ENCODE measurements at places on chromosomes 2 and 18.

- DNase-seq: no peak
These were observed 29.8 kb downstream of the COBLL1 start for GRCh38 chr2:164811819-164812218.

- no peak for DNase-seq
These were observed 28.0 kb upstream of the DDX18 start for GRCh38 chr2:117786520-117786919.

GRCh38 chr2:106638043-106638442 lies 150.9 kb downstream of the CD8B2 start:
- peak; percentile 27 for DNase-seq

DNA sequence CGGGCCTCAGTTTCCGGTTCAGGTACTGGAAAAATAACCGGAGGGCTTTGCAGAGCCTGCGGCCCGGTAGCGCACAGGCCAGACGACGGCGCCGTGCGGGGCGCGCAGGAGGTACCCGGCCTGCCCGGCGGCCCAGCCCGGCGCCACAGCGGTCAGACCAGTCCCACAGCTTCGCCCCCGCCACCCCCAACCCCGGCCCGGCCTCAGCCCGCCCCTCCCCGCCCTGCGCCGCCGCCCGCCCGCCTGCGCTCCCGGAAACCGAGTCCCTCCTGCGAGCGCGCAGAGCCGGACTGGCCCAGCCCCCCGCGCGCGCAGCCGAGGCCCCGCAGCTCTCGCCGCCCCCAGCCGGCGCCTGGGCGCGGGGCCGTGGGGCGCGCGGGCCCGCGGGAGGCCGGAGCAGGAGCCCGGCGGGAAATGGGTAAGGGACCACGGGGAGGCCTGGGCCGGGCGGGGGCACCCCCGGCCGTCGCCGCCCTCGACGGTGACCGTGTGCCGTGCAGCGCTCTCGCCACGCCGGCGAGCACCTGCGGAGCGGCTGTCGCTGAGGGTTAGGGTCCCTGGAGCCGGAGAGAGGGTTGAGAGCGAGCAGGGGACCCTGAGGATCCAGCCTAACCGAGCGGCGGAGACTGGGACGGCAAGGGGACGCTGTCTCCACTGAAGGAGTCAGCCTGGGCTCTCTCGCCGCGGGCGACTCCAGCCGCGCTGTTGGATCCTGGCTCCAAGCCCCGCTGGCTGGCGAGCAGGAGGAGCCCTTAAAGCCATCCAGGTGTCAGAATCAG lies 16.5 kb upstream of the PSD4 start:
- DNase-seq: peak; percentile 68

- DNase-seq: peak; percentile 51
These were observed 415.3 kb downstream of the HRH4 start for GRCh38 chr18:24875777-24876176.

- DNase-seq: no peak
These were observed 117.1 kb downstream of the ZFP36L2 start for GRCh38 chr2:43109261-43109743.

- DNase-seq: peak; percentile 87
These were observed 147.1 kb upstream of the FHL2 start for GRCh38 chr2:105545730-105546627.

GRCh38 chr2:42757981-42758740 lies 5.8 kb downstream of the OXER1 start:
- DNase-seq: no peak

- DNase-seq: no peak
These were observed 29.2 kb downstream of the KCNG3 start for GRCh38 chr2:42464631-42465030.

DNA sequence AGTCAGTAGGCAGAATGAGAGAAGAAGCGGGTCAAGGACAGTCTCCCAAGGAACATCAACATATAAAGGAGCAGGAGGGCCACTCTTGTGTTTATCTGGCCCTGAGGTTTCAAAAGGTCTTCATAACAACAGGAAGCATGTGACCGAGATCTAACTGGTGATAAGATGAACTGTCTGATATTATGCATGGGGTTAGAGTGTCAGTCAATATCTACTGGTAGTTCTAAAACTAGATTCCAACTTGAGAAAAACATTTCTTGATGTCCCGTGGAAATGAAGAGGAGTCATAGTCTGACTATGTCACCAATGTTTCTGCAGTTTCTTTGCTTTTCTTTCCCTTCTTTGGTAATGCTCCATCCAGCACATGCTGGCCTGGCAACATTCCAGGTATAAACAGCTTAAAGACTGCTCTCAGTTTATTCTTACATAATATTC lies 77.5 kb upstream of the ITPRID2 start:
- peak; percentile 15 for DNase-seq

DNA sequence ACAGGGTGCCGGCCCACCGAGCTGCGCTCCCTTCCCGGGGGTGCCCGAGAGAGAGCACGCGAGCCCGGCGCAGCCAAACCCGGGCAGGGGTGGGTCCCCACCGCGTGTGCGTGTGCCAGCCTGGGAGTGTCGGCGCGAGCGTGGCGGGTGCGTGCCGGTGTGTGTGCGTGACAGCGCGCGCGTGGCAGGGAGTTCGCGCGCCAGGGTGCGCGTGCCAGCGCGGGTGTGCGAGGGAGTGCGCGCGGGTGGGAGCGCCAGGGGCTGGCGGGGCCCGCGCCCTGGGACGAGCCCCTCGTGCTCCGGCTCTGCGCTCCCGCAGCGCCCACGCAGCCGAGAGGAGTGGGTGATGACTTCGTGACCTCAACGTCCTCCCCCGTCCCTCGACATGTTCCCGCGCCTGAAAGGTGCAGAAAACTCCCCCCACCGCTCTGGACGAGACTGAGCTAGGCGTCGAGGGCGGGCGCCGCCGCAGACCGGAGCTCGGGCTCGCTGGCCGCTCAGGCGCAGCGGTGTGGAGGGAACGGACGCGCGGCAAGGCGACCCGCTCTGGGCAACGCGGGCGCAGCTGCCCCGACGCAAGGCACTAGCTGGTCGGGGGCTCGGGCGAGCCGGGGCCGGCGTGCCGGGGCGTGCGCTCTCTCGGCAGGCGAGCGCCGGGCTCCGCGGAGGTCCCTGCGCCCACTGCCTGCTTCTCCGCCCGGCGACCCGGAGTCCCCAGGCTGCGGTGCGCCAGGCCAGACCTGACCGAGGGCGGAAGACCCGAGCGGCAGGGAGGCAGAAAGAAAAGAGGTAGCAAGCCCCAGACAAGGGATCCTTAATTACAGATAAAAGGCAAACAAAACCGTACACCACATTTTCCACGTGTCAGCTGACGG lies 582.8 kb downstream of the ZEB2 start:
- peak; percentile 60 for DNase-seq

- peak; percentile 81 for DNase-seq
These were observed 229.1 kb upstream of the FN1 start for GRCh38 chr2:215664847-215665525.

- no peak for DNase-seq
These were observed 87.5 kb downstream of the AAK1 start for GRCh38 chr2:69556008-69556407.

DNA sequence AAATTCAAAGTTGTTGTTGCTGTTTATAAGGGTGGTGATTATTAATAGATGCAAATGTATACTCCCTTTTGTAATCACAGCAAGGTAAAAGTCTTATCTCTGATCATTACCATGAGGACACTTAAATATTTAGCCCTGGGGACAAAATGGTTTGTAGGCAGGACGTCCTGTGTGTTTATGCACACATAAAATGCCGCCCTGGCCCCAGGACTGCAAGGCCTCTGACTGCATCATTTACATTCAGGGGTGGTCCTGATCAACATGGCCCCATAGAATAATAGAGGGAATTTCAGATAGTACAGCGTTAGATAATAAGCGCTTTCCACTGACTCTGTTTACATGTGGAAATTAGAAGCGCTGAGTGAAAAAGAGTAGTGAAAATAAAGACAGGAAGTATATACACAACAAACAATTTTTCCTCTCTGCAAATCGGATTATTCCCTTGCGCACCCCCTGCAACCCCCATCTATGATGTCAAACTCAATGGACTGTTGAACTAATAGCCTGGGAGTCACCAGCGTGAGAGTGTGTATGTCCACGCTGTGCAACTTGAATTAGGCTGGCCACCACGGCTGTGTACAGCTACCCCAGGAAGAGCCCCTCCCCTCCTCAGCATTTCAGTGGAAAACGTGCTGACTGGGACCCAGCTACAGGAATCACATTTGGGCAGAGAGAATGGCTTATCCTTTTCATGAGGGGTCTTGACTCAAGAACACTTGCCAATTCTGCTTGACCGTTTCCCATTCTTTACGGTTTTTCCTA lies 291.5 kb downstream of the SOX11 start:
- no peak for DNase-seq

- no peak for DNase-seq
These were observed 443.0 kb upstream of the SLC39A10 start for GRCh38 chr2:195214072-195214471.

- DNase-seq: no peak
These were observed 136.6 kb upstream of the ALKAL2 start for GRCh38 chr2:424306-425171.

GRCh38 chr18:70781860-70782453 lies 493.1 kb downstream of the SOCS6 start:
- peak; percentile 21 for DNase-seq

DNA sequence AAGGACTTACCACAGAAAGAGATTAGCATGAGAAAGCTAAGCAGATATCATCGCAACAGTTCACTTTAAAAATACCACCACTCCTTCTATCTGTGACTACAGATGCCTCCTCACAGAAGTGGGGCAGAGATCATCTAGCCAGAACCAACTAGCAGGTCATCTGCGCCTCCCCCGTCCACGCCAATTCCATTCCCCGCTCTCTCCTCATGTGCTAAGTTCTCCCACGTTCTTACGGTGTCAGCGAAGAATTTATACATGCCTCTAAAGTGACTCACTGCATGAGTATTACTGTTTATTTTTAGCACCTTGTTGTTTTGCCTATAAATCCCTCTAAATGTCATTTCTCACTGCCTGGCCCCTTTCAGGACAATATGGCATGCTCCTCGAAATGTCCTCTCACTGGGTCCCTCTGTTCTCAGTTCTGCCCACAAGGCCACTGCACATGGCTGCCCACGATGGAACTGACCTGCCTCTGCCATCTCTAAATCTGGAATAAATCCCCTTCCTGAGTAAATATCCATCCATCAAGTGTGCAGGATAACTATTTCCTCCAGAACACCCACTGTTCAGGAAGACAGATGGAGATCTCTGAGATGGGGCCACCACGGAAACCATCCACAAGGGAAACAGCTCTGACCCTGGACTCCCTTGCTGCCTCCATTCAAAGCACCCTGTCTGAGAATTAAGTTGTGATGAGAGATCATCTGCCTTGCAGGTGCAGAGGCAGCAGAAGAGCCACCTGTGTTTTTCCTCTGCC lies 137.7 kb downstream of the IRS1 start:
- DNase-seq: peak; percentile 69

DNA sequence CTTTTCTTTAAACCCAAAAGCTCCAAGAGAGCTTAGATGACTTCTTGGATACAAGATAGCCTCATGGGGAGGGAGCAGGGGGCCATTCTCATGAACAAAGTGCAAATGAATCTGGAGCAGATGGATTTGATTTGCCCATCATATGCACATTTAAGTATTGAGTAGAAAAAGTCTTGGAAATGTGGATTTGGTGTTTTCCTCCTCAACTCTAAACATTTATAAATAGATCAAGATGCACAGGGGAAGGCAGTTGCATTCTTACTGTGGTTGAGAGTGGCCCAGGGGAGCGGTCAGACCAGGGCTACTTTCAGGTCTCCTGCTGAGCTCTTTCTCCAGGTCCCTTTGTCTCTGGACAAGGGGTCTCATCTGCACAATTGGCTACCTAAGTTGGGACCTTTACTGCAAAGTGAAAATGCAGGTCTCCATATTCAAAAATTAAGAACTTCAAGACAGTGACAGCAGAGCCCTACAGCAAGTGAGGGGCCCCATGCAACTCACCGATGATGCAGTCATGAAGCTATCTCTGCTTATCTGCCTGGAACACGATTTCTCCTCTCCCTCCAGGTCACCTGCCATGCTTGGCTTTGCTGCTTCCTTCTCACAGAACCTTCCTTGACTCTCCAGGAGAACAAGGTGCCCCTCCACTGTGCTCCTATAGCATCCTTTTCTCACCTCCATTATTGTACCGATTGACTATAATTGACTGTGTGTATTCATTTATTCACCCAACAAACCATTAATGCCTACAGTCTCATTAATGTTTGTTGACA lies 145.4 kb downstream of the LPIN1 start:
- no peak for DNase-seq

DNA sequence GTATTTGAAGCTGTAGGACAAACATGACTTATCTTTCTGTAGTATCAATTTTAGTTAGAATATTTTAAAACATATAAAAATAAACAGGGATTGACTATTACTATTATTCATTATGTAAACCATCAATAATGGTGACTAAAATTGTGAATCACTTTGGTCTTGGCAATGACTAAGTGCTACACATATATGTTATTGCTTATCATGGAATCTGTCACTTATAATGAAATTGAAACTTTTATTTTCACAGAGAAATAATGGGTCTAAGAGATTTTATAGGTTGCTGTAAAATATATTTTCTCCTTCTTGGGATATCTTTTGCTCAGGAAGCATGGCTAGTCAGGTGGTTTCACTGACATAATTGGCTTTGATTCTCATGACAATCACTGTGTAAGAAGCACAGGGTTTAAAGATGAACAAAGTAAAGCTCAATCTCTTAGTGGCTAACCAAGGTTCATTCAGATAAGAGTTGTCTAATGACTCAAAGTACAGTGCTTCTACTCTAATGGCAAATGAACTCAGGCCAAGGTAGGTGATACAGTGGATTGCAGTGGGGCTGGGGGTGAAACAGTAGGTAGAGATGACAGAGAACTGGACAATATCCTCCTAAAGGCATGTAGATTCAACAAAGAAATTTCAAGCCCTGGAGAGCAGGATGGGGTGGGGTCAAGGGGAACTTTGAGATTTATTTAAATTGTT lies 98.6 kb upstream of the FANCL start:
- no peak for DNase-seq

- no peak for DNase-seq
These were observed 17.4 kb upstream of the HNRNPA3 start for GRCh38 chr2:177195194-177195593.

- DNase-seq: no peak
These were observed 203.6 kb upstream of the SPRED2 start for GRCh38 chr2:65636024-65636423.

GRCh38 chr2:46644690-46645385 lies 165.5 kb downstream of the TMEM247 start:
- no peak for DNase-seq

DNA sequence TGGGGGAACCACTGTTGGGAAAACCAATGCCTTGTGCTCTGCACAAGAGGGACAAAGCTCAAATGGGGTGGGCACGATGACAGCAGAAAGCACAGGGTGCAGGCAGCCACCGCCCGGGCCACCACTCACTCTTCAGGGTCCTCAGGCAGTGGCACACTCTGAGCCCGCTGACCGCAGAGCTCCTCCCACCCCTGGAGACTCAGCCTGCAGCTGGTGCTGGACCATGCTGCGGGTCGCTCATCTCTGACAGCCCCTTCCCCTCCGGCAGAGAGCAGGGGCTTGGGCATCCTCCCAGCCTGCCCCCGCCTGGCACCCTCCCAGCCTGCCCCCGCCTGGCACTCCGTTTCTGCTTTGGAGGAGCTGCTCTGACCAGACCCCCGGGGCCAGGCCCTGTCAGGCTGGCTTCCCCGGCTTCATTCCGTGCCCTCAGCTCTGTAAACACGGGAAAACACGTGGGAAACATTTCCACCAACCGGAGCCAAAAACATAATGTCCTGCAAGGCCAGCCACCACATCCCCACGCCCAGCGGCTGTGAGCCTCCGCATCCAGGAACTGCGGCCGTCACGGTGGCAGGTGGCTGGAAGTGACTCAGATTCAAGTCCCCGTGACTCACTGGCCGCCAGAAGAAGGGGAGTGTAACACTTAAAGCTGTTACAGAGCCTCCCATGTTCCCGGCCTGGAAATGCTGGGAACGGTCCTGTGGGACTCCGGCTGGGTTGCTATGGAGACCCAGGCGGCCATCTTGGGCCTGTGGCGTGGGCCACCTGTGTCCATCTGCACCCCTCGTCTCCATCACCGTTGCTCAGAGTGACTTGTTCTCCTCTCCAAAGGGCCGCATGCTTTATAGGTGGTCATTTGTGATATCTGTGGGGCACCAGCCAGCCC lies 6.8 kb upstream of the SNED1 start:
- DNase-seq: peak; percentile 90

All from AG20443 (cell line).